ENCODE measurements at places on chromosomes 1 and 21. TPM values are rescaled to one million over a fixed set of nuclear protein-coding genes. Genes with fewer than 3 reads are reported as not detected.

The PADI3 gene
- not detected for total RNA-seq

The TNFSF18 gene
- 1.0 TPM for total RNA-seq

The SPRR2G gene
- total RNA-seq = not detected

The FCRL4 gene
- not detected for total RNA-seq

The IPO13 gene
- total RNA-seq = 11.0 TPM

The OPRD1 gene
- 0.52 TPM for total RNA-seq

The KRTAP12-2 gene
- not detected for total RNA-seq

The MYOG gene
- 247 TPM for total RNA-seq

The FMOD gene
- 58.5 TPM for total RNA-seq

The SYDE2 gene
- total RNA-seq = 5.2 TPM

The ASPM gene
- total RNA-seq = 5.7 TPM

The C1orf141 gene
- total RNA-seq = not detected

The DCAF8 gene
- total RNA-seq = 63.2 TPM

The ATP1A2 gene
- total RNA-seq = 38.1 TPM

The BMP8A gene
- total RNA-seq = under 0.01 TPM

The AADACL3 gene
- total RNA-seq = not detected

The CHAF1B gene
- 2.1 TPM for total RNA-seq
